ENCODE measurements at places on chromosomes 6 and 20. TPM values are rescaled to one million over a fixed set of nuclear protein-coding genes. Genes with fewer than 3 reads are reported as not detected.
A peak's percentile ranks its signal among the peaks of the same experiment; 100 is the strongest.

Gene KCNK5
- total RNA-seq: 30.8 TPM

Gene EYA2
- not detected for total RNA-seq

Gene LHFPL5
- total RNA-seq: not detected

Gene MEP1A
- total RNA-seq: not detected

Gene ZNF451
- 64.9 TPM for total RNA-seq

Gene HM13
- 152 TPM for total RNA-seq

Gene RRBP1
- 59.6 TPM for total RNA-seq

GRCh38 chr6:134551245-134551960 is 233.5 kb upstream of the SGK1 start:
- H3K27ac ChIP-seq: no peak overlapping the region
- no peaks in the 10 kb centered on the region for H3K36me3 ChIP-seq
- no peaks in the 10 kb centered on the region for H3K4me1 ChIP-seq
- H3K27me3 ChIP-seq: peaks cover 8% of the 10 kb centered on the region
- DNase-seq: no peak
- no peak overlapping the region for H3K4me3 ChIP-seq

DNA sequence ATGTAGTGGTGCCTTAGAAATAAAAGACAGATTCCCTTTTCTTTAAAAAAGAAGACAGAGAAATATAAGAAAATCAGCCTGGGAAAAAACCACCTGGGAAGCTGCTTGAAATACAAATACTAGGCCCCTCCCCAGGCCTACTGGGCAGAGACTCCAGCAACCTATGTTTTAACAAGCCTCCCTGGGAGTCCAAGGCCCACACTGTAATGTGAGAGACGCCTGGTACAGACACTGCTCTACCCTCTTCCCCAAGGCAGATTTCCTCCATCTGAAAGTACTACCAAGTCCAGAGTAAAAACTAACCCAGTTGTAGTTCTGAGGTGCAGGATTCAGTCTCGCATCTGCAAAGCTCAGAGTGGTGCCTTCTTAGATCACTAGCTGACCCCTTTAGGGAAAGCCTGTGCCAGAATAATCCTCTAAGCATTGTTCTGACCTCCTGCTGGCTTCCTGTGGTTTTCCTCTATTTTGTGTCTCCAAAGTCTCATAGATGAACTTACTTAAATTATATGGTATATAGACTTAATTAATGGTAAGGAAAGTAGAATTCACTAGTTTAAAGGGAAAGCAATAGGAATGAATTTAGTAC is 270.2 kb upstream of the SLC35B3 start:
- H3K27ac ChIP-seq: no peak overlapping the region
- H3K27me3 ChIP-seq: no peaks in the 10 kb centered on the region
- H3K4me3 ChIP-seq: no peak overlapping the region
- DNase-seq: no peak
- no peaks in the 10 kb centered on the region for H3K36me3 ChIP-seq

DNA sequence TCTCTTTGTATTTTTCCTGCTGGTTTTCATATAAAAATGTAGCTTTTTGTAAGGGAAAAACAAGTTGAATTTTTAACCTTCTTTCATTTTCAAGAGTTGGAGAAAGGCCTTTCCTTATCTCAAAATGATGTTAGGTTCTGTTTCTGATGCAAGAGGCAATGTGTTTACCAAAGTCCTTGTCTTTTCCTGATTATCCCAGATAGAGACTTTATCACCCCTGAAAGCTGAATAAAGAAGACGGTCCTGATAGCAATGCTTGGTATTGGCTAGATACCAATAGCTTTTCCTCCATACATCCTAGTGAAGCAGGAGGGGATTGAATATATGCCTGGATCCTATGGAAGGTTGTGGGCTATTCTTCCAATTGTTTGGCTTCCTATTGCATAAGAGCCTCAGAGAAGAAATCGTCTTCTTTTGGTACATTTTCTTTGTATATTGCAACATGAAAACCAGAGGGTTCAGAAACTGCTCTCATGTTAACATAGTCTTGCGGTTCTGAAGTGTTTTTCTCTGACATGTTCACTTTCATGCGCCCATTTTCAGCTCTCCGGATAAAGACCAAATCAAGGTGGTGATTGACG is 5.5 kb downstream of the PNLDC1 start:
- no peak overlapping the region for H3K27ac ChIP-seq
- no peak overlapping the region for H3K4me3 ChIP-seq
- no peaks in the 10 kb centered on the region for H3K36me3 ChIP-seq
- no peak for DNase-seq
- no peaks in the 10 kb centered on the region for H3K27me3 ChIP-seq

DNA sequence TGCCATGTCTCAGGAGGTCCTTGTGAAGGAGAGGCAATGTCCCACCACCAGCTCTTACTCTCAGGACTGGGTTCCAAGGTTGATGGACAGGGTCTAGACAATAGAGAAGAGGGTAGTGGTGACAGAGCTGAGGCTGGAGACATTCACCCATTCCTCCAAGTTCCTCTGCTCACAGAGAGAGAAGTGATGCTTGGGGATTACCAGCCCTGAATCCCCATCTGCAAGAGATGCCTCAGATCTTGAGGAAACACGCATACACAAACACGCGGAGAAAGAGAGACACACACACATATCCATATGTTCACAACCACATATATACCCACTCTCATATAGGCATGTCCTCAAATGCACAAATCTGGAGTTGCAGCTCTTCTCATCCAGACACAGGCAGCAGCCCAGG is 15.2 kb upstream of the CD83 start:
- no peak for DNase-seq
- no peak overlapping the region for H3K27ac ChIP-seq
- H3K27me3 ChIP-seq: peaks cover 18% of the 10 kb centered on the region
- peaks cover 10% of the 10 kb centered on the region for H3K36me3 ChIP-seq
- no peak overlapping the region for H3K4me3 ChIP-seq

DNA sequence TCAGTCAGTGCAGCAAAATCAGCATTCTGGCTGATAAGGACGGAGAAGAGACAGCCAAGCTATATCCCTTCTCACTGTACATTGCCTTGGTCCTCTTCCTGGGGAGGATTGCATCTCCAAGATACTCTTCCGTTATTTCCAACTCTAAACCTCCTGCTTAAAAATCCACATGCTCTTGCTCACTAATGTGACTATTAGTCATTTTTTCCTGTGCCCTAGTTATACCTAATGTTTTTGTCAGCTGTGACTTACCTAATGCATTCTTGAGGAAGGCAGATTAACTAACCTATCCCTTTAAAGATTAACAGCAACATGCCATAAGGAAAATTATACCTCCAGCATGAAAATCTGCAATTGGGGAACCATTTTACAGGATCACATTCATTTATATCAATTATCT is 317.6 kb downstream of the BTBD9 start:
- no peaks in the 10 kb centered on the region for H3K27me3 ChIP-seq
- no peaks in the 10 kb centered on the region for H3K36me3 ChIP-seq
- H3K4me3 ChIP-seq: no peak overlapping the region

DNA sequence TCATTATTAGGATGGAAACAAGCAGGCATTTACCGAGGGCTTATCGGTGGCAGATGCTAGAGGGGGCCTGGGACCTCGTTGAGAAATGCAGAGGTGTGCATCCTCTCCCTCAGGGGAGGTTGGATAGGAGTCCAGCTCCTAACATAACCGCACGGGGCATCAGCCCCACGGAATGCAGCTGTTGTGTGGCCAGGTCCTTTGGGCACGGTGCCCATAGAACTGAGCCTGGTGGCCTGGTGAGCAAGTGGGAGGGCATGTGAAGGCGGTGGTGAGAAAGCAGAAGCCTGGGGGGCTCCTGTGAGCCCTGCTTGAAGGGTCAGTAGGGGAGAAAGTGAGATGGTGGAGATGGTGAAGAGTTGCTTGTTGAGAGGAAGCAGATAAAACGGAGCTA is 143.7 kb downstream of the CDH26 start:
- H3K36me3 ChIP-seq: no peaks in the 10 kb centered on the region
- no peak for DNase-seq
- H3K4me1 ChIP-seq: peaks cover 11% of the 10 kb centered on the region
- H3K4me3 ChIP-seq: no peak overlapping the region
- H3K27ac ChIP-seq: no peak overlapping the region

DNA sequence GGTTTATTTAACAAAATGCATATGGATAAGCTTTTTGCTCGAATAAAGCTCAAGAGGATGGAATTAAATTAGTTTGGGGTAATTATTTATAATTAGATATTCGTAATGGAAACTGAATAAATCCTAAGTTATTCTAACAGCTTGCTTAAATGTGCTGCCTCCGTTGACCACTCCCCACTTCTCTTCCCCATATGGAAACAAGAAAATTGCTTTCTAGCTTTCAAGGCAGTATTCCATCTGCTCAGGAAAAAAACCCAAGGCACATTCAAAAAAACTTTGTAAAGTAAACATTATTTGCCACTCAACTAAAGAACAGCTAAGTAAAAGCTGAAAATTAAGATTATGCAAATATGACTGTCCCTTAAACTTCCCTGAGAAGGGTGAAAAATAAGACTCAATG is 369.2 kb downstream of the HAO1 start:
- DNase-seq: no peak
- H3K27ac ChIP-seq: no peak overlapping the region
- no peaks in the 10 kb centered on the region for H3K36me3 ChIP-seq

- no peak overlapping the region for H3K4me3 ChIP-seq
- DNase-seq: no peak
- no peaks in the 10 kb centered on the region for H3K27me3 ChIP-seq
- H3K27ac ChIP-seq: no peak overlapping the region
Observed at GRCh38 chr6:86031713-86032112, 389.0 kb upstream of the SYNCRIP start.

DNA sequence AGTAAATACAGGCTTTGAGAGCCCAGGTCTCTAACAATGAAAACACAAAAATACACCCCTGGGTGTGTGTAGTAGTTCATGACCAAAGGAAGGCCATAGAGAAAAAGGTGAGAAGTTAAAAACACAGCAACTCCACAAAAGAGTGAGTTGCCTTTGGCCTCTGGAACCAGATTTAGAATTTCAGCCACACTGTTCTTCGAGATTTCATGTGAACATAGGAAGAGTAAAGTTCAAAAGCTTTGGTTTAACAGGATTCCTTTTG is 43.5 kb upstream of the RIN2 start:
- H3K4me1 ChIP-seq: no peaks in the 10 kb centered on the region
- H3K27me3 ChIP-seq: no peaks in the 10 kb centered on the region
- H3K4me3 ChIP-seq: no peak overlapping the region
- H3K36me3 ChIP-seq: no peaks in the 10 kb centered on the region
- DNase-seq: no peak

DNA sequence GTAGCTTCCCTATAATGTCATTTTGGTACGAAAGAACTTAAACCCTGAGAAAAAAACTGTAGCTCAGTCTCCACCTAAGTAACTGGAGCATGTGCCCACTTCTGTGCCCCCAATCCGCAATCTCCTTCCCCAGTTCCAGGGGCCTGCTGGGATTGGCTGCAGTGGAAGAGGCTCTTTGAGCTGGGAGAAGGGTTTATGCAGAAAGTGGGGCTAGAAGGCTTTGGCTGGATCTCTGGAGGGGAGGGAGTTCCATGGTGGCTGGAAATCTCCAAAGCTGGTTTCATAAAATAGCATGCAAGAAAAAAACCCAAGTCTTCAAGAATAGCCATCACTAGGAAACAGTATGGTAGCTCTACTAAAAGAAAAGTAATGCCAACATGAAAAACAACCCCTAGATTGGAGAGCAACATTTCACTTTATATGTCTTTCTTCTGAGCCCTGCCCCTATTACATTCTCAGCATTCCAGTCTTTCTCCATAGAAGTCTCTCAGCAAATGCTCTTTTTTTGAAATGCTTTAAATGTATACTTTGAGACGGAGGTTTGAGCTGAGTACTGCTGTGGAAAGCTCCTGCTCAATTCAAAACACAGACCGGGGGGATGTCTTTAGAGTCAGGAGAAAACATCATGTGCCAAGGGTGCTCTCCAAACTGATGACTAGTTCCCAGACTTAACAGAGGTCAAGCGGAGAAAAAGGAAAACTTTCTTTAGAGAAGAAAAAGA is 36.0 kb upstream of the FOXO3 start:
- H3K27me3 ChIP-seq: no peaks in the 10 kb centered on the region
- DNase-seq: no peak
- peaks cover 2% of the 10 kb centered on the region for H3K36me3 ChIP-seq
- no peak overlapping the region for H3K27ac ChIP-seq
- no peak overlapping the region for H3K4me3 ChIP-seq
- no peaks in the 10 kb centered on the region for H3K4me1 ChIP-seq

- no peaks in the 10 kb centered on the region for H3K36me3 ChIP-seq
- H3K4me1 ChIP-seq: no peaks in the 10 kb centered on the region
- H3K27me3 ChIP-seq: no peaks in the 10 kb centered on the region
- no peak for DNase-seq
- H3K27ac ChIP-seq: no peak overlapping the region
Observed at GRCh38 chr20:60222497-60222896, 264.3 kb downstream of the CDH26 start.

GRCh38 chr20:24676353-24676977 is 207.0 kb downstream of the SYNDIG1 start:
- no peak overlapping the region for H3K4me3 ChIP-seq
- H3K4me1 ChIP-seq: no peaks in the 10 kb centered on the region
- DNase-seq: no peak
- H3K36me3 ChIP-seq: no peaks in the 10 kb centered on the region
- H3K27me3 ChIP-seq: no peaks in the 10 kb centered on the region

GRCh38 chr6:31356216-31356945 is 598 bp downstream of the HLA-B start:
- peaks cover 4% of the 10 kb centered on the region for H3K27me3 ChIP-seq
- peak; percentile 70 for DNase-seq
- H3K36me3 ChIP-seq: peaks cover 61% of the 10 kb centered on the region
- H3K4me3 ChIP-seq: peak overlapping the region; percentile 99

GRCh38 chr6:55495277-55495676 is 83.7 kb downstream of the HMGCLL1 start:
- no peak for DNase-seq
- H3K4me1 ChIP-seq: no peaks in the 10 kb centered on the region
- H3K4me3 ChIP-seq: no peak overlapping the region

- no peaks in the 10 kb centered on the region for H3K4me1 ChIP-seq
- no peak for DNase-seq
- no peak overlapping the region for H3K27ac ChIP-seq
- no peak overlapping the region for H3K4me3 ChIP-seq
- H3K27me3 ChIP-seq: peaks cover 2% of the 10 kb centered on the region
- H3K36me3 ChIP-seq: no peaks in the 10 kb centered on the region
Observed at GRCh38 chr6:129105035-129105434, 222.1 kb downstream of the LAMA2 start.

GRCh38 chr6:148987982-148988381 is 241.2 kb downstream of the UST start:
- peaks cover 1% of the 10 kb centered on the region for H3K36me3 ChIP-seq
- H3K4me1 ChIP-seq: peaks cover 2% of the 10 kb centered on the region
- no peak for DNase-seq
- no peaks in the 10 kb centered on the region for H3K27me3 ChIP-seq
- no peak overlapping the region for H3K4me3 ChIP-seq

All from activated CD8-positive, alpha-beta memory T cell treated with anti-CD3 and anti-CD28 coated beads, Interleukin-2, amount 10 ng/mL, durations not matched to agents 7 days and 5 days (primary cell).